Muscle of leg (tissue), 16 donors: ENCODE measurements at places on chromosomes 1 and 21. TPM values are rescaled to one million over a fixed set of nuclear protein-coding genes. Genes with fewer than 3 reads are reported as not detected.

The ACTN2 gene
- 1,040 TPM for polyA plus RNA-seq

The TMOD4 gene
- polyA plus RNA-seq = 21.6 TPM

The EDEM3 gene
- polyA plus RNA-seq = 24.4 TPM

The RXRG gene
- 47.9 TPM for polyA plus RNA-seq

The TCEA3 gene
- 307 TPM for polyA plus RNA-seq

The SAMSN1 gene
- polyA plus RNA-seq = 2.0 TPM

The GBP6 gene
- 0.07 TPM for polyA plus RNA-seq

The PYHIN1 gene
- polyA plus RNA-seq = 0.12 TPM

The MMEL1 gene
- polyA plus RNA-seq = 1.1 TPM

The CA14 gene
- 6.7 TPM for polyA plus RNA-seq
